ENCODE measurements at places on chromosomes 7 and 10.
A peak's percentile ranks its signal among the peaks of the same experiment; 100 is the strongest.

DNA sequence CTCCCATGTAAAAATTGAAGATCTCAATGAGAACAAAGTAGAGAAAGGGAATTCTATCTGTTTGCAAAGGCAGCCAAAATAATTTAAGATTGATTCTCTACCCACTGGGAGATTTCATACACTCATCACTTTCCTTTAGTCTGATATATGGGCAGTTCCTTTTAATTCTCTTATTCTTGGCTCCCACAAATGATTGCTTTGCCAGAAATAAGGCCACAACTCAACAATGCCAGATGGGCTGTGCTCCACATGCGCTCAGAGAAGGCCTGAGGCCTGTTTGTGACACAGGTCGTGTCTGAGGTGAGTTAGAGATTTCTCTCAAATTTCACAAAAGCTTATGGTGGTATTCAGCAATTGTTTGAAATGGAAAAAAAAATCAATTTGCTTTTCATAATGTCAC is 501.9 kb upstream of the SEMA3D start:
- no peak for DNase-seq

DNA sequence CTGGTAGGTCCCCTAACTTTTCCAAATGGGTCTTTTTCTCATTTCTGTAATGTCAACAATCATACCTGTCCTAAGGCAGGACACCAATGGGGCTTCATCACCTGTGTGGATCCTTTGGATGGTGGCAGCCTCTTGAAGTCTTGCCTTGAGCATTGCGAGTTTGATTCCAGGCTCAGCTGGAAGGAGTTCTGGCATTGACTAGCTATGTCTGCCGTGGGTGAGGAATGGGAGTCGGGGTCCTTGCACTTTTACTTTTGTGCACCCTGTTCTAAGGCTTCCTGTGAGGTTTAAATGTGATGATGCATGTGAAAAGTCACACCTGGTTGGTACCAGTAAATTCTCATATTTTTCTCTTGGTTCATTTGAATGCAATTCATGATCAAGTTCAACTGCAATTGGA is 55.9 kb upstream of the CTBP2 start:
- DNase-seq: no peak

DNA sequence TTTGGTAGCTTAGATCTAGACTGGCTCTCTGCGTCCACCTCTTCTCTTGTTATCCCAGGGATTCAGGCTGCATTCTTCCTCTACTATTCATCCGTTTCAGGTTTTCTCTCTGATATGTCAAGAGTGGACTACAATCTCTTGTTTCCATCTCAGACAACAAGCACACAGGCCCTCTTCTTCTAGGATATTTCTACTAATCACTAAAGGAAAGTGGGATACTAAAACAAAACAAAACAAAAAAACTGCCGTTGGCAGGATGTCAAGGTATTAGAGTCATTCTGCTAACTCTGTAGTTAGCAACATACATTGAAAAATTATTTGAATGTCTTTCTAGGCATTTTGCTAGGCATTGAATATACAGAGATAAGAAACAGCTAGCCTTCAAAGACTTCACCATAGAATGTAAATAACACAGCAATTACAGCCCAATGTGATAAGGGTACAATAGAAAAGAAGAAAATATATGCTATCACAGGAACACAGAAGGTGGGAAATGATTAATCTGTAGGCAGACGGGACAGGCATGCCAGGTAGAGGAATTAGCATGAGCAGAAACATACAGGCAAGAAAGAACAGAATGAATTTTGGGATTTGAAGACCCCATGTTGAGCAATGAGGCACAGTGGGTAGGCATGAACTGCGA is 210.5 kb downstream of the CSTF2T start:
- no peak for DNase-seq

DNA sequence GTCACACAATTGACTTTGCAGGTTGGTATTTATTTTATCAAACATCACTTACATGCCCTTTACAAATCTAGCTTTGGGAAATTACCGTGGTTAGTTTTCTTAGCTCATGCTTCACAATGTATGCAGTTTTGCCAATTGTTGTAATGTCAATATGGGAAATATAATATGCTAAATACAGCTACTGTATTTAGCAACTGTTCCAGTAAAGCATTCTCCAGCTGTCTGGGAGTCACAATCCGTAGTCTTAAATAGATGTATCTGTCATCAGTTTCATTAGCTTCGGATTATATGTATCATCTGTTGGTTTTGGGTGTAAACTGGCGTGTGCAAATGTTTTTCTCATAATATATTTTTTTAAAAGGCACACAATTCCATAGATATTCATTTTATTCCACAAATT is 19.4 kb upstream of the AHR start:
- DNase-seq: no peak

DNA sequence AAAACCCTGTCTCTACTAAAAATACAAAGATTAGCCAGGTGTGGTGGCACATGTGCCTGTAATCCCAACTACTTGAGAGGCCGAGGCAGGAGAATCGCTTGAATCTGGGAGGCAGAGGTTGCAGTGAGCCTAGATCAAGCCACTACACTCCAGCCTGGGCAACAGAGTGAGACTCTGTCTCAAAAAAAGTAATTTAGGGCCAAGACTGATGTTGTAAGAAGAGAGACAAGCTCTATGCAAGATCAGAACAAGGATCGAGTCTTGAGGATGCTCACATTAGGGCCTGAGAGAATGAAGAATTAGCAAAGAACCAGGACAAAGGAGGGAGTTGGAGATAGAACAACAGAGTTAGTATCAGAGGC is 3.3 kb upstream of the KPNA7 start:
- DNase-seq: no peak

GRCh38 chr10:106903180-106903579 is 261.3 kb downstream of the SORCS1 start:
- DNase-seq: no peak

DNA sequence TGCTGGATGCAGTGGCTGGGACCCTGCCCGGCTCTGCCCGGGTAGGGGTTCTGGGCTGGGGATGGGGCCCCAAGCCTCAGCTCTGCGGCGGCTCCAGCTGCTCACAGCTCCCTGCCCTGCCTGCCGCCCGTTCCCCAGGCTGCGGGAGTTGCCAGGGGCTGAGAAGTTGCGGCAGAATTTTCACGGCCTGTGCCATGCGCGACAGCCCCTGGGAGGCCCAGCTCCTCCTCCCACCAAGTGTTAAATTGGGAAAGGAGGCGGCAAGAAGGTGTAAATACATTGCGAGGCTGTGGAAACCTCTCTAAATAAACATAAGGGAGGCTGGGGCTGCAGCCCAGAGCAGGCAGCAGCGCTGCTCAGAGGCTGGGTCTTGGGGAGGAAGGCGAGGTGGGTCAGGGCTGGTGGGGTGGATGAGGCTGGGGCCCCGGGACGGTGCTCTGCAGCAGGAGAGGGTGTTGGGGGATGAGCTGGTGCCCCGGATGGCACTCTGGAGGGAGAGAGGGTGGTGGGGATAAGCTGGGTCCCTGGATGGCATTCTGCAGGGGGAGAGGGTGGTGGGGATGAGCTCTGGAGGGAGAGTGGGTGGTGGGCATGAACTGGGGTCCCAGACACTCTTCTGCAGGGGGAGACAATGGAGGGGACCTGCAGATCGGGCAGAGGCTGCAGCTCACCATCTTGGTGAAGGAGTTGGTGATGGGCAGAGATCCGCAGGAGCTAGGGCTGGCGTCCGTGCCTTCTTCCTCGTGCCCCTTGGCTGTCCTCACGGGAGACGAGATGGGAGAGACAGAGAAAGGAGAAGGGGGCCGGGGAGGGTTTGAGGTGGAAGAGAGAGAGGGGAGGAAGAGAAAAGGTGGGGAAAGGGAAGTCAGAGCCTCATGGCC is 85.5 kb upstream of the GNA12 start:
- DNase-seq: no peak

- no peak for DNase-seq
These were observed 57.4 kb upstream of the AGR3 start for GRCh38 chr7:16939161-16939560.

DNA sequence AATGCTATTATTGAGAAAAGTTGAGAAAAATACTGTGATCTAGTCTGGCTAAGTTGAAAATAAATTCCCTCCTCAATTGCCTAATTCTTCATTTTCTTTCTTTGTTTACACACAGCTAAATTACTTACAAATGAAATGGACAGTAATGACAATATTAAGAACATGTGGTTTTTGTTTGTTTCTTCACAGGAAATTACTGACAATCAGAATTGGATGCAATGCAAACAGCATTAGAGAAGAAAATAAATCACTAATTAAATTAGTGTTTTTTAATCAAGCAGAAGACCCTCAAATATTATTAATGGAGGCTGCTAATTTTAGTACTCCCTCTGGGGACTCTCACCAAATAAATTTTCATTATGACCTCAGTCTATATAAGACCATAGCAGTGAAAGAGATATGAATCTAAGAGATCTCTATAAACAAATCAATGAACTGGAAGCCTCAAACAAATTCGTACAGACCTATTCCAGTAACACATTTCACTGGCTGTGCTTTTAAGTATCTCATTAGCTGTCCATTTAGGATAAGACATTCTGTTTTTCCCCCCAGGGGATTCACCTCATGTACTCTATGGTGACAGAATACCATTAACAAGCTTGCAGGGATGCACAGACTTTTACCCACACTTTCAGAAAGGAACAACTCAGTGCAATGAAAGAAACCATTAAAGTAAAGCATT is 202.0 kb upstream of the DGKB start:
- no peak for DNase-seq

DNA sequence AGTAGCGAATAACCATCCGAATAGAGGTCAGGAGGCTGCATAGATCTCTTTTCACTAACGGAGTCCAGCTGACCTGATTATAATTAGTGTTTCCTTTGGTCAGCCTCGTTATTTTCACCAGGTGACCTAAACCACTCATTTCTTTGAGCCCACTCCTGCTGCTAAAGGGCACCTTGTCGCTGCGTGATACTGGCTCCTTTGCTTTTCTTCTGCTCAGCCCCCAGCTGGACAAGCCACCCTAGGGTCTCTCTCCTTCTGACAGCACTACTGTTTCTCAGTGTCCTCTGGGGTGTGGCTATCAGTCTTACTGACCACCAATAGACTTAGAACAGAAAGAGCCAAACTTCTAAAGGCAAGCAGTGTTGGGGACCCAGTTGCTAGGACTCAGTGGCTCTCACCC is 2.7 kb upstream of the IGFBP3 start:
- DNase-seq: no peak

DNA sequence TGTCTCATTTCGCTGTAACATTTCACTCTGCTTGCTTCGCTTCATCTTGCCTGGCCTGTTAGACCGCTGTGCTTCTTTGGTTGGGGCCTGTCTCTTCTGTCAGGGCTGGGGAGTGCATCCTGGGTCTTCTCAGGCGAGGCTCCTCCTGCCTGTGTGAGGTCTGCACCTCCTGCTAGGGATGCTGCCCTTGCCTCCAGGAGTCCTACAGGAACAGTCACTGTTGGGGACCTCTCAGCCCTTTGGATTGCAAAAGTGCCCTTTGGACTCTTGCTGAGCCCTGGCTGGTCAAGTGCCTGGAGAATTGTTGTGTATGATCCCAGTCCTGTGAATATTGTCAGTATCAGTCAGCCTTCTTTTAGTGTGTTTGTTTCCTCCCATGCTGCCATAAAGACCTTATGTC is 84.1 kb downstream of the MDFIC start:
- DNase-seq: no peak

GRCh38 chr7:144127714-144128334 is 4.8 kb downstream of the OR2A14 start:
- DNase-seq: peak; percentile 74

DNA sequence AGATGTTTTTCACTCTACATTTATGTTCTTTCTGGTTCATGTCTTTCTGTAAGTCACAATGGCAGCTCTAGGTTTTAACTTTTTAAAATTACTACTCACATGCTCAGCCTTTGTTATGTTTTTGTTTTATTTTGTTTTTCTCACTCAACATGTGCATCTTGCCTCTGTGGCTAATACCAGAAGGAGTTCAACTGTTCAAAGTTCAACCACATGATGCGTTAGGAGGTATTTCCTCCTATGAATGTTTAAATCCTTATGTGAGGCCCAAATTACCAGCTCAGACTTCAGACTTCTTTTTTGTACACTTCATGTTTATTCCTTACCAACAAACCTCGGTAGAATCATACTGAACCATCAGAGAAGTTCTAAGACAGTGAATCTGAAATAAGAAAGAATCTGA is 151.6 kb downstream of the MALRD1 start:
- DNase-seq: no peak

- peak; percentile 3 for DNase-seq
These were observed 628 bp downstream of the MPLKIP start for GRCh38 chr7:40133561-40134427.

GRCh38 chr7:91852263-91852741 is 28.2 kb downstream of the MTERF1 start:
- peak; percentile 65 for DNase-seq

GRCh38 chr7:154568346-154568745 is 434.6 kb downstream of the PAXIP1 start:
- DNase-seq: peak; percentile 39

DNA sequence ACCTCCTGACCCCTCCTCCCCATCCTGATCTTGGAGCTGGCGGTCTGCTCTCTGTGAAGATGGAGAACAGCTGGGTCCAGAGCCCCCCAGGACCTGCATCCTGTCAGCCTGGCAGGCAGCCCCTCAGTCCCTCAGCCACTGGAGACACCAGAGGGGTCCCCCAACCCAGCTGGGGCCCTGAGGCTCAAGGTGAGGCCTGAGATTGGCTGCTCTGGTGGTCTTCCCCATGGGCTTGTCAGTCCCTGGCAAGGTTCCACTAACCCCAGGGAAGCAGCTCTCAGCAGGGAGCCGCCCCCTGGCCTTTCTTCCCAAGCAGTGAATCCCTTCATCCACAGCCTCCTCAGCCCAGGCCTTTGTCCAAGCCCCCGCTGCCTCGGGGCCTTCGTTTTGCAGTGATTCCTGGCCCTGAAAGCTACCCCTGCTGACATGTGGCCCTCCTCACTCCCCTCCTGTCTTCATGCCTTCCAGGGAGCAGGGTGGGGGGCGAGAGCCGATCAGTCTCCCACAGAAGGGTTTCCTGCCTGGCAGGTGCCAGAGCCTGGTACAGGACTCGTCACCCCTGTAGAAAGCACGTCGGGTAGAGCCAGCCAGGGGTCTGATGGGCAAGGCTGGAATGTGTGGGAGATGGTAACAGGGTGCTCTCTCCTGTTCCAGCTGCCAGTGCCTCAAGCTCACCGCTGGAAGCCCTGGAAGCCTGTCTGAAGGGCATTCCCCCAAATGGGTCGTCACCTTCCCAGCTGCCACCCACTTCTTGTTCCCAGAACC is 48.5 kb downstream of the ZNF467 start:
- no peak for DNase-seq

DNA sequence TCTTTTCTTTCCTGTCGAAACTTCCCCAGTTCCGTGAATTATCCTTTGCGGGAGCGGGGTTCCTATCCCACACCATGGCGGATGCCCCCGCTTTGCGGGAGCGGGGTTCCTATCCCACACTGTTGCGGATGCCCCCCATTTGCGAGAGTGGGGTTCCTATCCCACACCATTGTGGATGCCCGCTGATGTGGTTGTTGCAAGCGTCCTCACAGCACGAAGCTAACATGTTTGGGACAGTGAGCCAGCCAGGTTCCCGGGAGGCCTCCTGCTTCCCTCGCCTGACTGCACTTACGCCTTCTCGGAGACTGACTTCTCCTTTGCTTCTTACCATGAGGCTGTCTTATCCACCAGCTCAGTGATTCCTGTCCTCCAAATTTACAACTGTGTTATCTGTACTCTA is 134.7 kb downstream of the VIPR2 start:
- no peak for DNase-seq
